Naive thymus-derived CD8-positive, alpha-beta T cell (primary cell): ENCODE measurements at places on chromosomes 4 and X. TPM values are rescaled to one million over a fixed set of nuclear protein-coding genes. Genes with fewer than 3 reads are reported as not detected.

- no peak for DNase-seq
Measured at GRCh38 chrX:19569930-19570329, 54.6 kb upstream of the MAP3K15 start.

- no peak for DNase-seq
Measured at GRCh38 chrX:69031971-69032391, 133.3 kb downstream of the PJA1 start.

The SPANXC gene
- polyA plus RNA-seq: not detected

The DSPP gene
- polyA plus RNA-seq: not detected
